ENCODE measurements at places on chromosomes 7 and 10. TPM values are rescaled to one million over a fixed set of nuclear protein-coding genes. Genes with fewer than 3 reads are reported as not detected.
A peak's percentile ranks its signal among the peaks of the same experiment; 100 is the strongest.

GRCh38 chr7:43577485-43577951, 5.4 kb upstream of the STK17A start:
- DNase-seq = no peak

- DNase-seq = no peak
Observed at GRCh38 chr10:122541541-122542002, 19.0 kb upstream of the DMBT1 start.

DNA sequence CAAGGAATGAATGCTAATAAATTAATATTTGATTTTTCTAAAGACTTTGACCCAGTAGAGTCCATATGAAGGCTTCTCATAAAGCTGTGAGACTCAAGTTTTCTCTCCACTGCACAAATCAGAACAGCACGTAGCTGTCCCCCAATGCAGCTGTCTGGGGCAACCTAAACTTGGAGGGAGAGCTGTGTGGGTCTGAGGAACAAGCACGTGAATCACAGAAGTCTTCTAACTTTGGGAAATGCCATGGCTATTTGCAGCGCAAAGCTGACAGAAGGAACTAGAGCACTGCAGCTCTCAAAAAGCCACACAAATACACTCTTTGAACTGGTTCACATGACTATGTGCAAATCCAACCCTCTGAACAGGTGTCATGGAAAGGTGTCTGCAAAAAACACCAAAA, 47.9 kb downstream of the COL1A2 start:
- no peak for DNase-seq

DNA sequence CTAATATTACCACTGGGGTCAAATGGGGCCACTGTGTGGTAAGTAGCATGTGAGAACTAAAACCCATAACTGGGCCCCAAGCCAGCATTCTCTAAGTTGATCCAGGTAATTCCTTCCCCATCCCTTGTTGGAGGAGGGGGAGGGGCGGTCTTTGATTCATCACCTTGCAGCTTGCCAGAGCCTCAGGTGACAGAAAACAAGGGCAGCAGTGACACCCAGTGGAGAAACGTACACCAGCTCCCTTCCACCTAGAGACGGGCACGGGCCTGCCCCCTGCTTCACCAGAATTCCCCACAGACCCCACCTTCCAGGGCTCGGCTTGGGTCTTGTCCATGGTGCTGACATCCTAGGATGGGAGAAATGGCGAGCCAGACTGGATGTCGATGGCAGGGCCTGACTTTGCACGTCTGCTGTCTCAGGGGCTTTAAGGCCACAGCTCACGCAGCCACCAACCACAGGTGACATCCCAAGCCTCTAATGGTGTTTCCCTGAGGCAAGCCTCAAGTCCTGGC, 102.0 kb downstream of the STRA8 start:
- DNase-seq = peak; percentile 77

DNA sequence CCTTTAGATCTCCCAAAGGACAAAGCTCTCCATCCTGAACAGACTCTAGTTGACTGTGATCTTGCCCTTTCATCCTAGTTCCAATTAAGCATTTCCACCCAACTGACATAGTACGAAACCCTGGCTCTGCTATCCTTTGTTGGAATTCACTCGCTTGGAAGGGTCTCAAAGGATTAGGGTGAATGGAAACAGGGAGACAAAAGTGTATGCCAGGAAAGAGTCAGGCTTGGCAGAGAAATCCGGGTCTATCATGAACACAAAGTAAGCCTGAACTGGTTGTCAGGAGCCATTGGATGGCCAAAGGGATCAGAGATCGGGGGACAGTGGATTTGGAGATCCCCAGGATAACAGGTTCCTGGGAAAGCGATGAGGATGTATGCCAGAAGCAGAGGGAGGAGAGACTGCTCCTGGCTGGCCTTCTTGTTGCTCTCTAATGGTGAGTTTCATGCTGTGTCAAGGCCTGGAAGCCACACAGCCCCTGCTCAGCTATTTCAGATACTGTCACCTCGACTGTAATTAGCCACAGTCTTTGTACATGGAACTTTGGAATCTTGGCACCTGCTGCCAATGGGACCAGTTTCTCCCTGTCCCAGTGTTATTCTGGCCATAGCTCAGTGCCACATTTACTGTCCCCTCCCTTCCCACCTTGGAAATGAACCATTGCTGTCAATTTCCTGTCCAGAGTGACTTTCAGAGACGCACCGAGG, 1168.7 kb upstream of the AUTS2 start:
- DNase-seq = no peak

DNA sequence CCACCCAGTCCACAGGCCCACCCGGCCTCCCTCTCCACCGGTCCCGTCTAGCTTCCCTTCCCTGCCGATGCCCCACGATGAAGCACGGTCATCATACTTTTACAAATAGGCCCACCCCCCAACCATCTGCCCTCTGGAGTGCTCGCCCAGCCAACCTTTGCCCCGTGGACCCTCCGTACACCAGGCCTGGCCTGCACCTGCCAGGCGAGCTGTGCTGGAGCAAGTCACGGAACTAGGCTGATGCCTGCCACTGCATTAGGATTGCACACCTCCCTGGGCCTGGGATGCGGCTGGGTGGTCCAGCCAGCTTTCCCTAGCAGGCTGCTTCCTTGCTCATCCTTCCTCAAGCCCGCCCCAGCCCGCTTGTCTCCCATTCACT, 44.7 kb downstream of the PPIF start:
- DNase-seq = no peak

DNA sequence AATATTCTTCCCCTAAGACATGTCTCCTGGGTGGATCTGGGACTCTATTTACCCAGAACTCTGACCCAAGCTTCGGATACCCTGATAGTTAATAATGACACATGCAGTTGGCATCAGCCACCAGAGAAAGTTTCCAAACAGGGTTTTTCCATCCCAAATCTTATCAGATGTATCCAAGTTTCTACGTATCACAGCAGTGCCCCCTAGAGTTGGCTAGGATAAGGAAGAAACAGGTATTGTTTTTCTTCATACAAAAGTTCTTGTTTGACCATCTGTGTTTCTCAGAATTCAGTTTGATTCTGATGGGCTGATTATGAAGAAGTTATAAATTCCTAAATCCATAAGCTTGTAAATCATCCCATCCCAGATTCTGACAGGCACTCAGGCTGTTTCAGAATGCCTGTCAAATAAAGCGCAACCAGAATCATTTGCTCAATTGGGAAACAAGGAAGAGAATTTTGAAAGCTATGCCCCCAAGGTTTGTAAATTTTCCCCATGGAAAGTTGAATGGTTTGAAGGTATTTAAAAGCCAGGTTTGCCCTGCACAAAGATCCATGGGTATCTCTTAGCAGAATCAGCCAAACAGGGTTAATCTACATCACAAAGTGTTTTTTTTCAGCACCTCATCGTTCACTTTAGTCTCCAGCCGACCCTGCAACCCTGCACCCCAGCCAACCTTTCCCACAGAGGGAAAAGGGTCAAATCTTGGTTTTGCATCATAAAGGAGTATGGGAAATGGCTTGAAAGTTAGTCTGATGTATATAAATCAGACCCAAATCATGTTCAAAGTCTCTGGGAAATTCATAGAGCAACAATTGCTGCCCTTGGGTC, 47.4 kb downstream of the NRAP start:
- no peak for DNase-seq

- DNase-seq = no peak
Observed at GRCh38 chr7:6576024-6576866, 1.0 kb upstream of the ZDHHC4 start.

GRCh38 chr7:151930026-151930653, 26.1 kb upstream of the GALNTL5 start:
- DNase-seq = no peak

GRCh38 chr10:75202321-75203045, 8.1 kb upstream of the VDAC2 start:
- DNase-seq = no peak

DNA sequence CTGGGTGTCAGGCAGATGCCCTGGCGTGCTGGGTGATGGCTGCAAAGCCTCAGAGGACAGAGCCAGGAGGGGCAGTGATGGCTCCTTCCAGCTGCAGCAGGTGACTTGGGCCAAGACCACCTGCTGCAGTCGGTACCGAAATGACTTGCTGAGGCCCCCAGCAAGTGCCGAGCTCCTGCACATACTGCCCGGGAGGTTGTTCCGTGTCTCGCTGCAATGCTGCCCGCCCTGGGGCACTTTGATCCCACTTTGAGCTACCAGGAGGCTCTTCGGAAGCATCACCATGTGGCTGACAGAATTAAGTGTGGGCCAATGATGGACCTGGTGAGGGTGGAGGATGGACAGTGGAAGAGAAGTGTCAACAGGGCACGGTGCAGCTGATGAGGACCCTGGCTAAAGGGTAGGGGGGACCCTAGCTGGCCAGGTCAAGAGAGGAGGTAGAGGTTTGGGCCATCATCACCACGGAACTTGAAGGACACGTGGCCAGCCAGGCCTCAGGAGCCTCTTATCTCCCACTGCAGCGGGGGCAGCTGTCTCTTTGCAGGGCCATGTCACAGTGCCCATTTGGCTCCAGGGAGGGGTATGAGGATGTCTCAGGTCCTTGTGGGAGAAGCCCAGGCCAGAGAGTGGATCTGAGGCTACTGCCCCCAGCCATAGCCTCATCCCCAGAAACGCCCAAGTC, 51.1 kb upstream of the NANOS1 start:
- DNase-seq = no peak

DNA sequence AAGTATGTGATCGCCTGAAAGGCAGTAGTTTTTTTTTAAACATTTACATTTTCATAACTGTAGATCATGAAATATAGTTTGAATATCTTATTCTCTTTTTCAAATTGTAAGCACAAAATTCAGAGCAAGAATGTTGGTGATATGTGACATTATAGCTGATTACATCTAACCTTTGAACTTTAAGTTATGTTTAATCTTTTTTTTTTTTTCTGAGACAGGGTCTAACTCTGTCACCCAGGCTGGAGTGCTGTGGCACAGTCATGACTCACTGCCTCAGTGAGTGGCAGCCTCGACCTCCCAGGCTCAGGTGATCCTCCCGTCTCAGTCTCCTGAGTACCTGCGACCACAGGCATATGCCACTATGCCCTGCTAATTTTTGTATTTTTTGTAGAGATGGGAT, 278.7 kb upstream of the NEBL start:
- DNase-seq = no peak

- peak; percentile 6 for DNase-seq
Observed at GRCh38 chr7:19713676-19714075, 4.8 kb upstream of the POLR1F start.

GRCh38 chr7:73828107-73828803, 2.5 kb upstream of the CLDN4 start:
- DNase-seq = no peak

GRCh38 chr7:42907316-42907715, 4.6 kb downstream of the C7orf25 start:
- no peak for DNase-seq

GRCh38 chr7:56028942-56029630, 22.2 kb downstream of the PSPH start:
- no peak for DNase-seq

DNA sequence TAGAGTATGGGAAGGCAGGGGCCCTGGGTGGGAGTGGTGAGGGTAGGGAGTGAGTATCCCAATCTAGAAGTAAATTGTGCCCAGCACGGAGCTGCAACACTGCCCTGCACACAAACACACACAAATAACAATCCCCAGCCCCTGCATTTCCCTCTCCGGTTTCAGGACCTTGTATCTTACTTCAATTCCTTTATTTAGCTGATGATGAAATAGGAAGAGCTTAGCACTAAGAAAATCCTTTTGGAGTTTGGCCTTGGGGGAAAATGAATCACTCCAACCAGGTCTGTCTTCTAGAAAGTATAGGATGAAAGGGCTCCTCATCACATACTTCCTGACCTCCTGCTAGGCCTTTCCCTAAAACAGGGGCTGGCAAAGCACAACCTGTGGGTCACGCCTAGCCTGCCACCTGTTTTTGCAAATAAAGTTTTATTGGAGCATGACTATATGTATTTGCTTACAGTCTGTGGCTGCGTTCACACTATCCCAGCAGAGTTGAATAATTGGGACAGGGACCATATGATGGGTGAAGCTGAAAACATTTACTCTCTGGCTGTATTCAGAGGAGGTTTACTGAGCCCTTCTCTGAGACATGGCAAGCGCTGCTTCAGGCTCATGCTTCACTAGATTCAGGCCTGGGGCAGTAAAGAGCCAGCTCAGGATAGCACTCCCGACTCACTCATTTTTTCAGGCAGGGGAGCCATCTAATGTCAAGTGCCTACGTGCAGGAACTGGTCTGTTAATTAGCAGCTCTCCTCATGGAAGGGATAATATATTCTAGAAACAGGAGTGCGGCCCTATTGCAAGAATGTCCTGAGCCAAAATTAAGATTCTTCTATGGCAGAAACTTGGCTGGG, 111.0 kb downstream of the EGFR start:
- no peak for DNase-seq

- no peak for DNase-seq
Observed at GRCh38 chr10:61944410-61945147, 43.1 kb downstream of the ARID5B start.

GRCh38 chr10:5971315-5971832, 6.0 kb downstream of the IL15RA start:
- DNase-seq = no peak

- no peak for DNase-seq
Observed at GRCh38 chr10:89242840-89243568, 8.6 kb downstream of the LIPA start.

DNA sequence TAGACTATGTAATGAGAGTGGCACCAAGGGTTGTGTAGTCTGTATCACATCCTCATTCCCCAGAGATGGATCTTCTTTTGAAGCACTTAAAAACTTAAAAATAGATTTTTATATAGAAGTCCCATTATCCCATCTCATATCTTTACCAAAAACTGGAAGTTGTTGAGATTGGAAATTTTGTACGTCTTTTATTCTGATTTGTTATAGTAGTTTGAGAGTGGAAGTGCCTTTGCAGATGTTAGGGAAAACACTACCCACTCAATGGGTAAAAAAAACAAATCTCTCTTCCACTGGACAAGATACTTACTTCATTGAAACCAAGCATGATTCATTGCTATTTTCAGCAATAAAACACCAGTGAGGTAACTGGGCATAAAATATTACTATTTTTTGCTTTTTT, 184.4 kb downstream of the MACC1 start:
- no peak for DNase-seq

- DNase-seq = no peak
Observed at GRCh38 chr7:26487780-26488515, 196.3 kb downstream of the SNX10 start.

The AKR1C2 gene
- polyA plus RNA-seq = 11.5 TPM

The KIAA1549 gene
- polyA plus RNA-seq = 14.4 TPM

The ACSM6 gene
- polyA plus RNA-seq = 0.16 TPM

The SMIM30 gene
- 49.9 TPM for polyA plus RNA-seq

The EIF3A gene
- polyA plus RNA-seq = 174 TPM

The DDC gene
- 70.4 TPM for polyA plus RNA-seq

The LRRC18 gene
- 0.19 TPM for polyA plus RNA-seq

The GSTO2 gene
- polyA plus RNA-seq = 40.2 TPM

The MUC12 gene
- not detected for polyA plus RNA-seq

The TFR2 gene
- polyA plus RNA-seq = 1.5 TPM
